ENCODE measurements at places on chromosomes 12 and 14.

DNA sequence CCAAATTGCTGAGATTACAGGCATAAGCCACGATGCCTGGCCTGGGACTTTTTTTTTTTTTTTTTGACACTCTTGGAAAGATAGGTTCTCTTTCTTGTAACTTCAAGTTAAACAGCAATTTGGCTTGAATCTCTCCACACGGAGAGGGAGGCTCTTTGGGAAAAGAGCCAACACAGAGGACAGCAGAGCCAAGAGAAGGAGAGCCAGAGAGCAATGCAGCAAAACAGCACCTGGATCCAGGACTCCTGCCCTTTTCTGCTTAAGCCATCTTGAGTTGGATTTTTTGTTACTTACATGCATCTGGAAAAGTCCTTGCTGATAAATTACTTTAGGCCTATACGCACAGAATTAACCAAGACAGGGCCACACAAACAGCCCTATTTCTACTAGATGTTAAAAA is 176.8 kb downstream of the APAF1 start:
- H3K4me1 ChIP-seq = no peaks in the 10 kb centered on the region
- no peak overlapping the region for H3K27ac ChIP-seq
- peaks cover 27% of the 10 kb centered on the region for H3K27me3 ChIP-seq

GRCh38 chr12:42960087-42960527 is 370.6 kb upstream of the PRICKLE1 start:
- no peak overlapping the region for H3K4me3 ChIP-seq
- no peak for DNase-seq
- no peak overlapping the region for H3K27ac ChIP-seq

DNA sequence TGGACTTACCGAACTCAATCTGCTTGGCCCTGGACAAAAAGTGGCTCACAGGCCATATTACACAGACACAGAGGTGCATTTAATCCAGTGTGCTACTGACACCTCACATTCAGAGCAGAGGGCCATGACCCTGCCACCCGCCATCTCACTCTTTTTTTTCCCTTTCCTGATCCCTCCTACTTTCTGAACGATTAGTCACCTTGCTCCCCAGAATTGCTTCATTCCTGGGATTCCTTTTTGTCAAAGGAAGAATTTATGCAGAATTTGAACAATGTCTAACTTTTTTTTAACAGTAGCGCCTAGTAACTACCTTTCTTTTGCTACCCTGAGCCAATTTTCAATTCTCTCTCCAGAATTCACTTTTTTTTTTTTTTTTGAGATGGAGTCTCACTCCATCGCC is 4.6 kb downstream of the PKP2 start:
- no peak for DNase-seq
- no peaks in the 10 kb centered on the region for H3K36me3 ChIP-seq
- H3K27ac ChIP-seq = no peak overlapping the region
- H3K27me3 ChIP-seq = peaks cover 60% of the 10 kb centered on the region

DNA sequence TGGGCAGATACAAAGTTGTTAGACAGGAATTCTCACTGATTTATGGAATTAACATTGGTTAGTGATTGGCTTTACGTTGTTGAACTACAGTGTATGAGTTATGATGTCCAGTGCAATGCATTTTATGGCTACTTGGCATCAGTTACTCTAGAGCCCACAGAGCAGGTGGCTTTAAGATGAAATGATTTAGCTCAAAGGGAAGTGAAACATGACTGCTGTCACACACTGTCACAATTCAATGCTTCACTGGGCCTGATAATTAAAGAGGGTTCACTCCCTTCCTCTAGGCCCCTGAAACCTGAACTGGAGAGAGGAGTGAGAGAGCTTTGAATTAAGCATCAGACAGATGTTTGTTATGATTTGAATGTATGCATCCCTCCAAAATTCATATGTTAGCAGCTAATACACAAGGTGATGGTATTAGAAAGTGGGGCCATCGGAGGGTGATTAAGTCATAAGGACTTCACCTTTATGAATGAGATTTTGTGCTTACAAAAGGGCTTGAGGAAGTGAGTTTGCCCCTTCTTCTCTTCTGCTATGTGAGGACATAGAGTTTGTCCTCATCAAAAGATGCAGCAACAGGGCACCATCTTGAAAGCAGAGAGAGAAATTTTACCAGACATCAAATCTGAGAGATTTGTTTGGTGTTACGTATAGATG is 175.8 kb upstream of the GRIN2B start:
- no peak overlapping the region for H3K27ac ChIP-seq
- H3K27me3 ChIP-seq = peaks cover 21% of the 10 kb centered on the region

DNA sequence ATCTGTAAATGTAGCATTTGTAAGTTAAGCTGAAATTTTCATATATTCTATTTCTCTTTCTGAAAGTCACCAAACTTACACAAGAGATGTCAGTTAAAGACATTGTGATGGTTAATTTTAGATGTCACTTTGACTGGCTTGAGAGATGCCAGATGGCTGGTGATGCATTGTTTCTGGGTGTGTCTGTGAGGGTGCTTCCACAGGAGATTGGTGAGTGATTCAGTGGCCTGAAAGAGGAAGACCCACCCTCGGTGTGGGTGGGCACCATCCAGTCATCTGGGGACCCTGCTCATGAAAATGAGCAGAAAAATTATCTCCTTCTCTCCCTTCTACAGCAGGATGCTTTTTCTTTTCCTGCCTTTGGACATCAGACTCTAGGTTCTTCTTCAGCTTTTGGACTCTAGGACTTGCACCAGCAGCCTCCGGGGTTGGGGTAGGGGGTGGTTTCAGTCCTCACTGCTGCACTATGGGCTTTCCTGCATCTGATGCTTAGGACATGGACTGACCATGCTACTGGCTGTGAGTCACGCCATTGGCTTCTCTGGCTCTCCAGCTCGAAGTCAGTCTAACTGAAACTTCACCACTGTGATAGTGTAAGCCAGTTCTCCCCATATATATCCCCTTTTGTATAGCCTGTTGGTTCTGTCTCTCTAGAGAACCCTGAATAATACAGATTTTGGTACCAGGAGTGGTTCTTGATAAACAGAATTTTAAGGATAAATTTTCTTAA is 20.9 kb downstream of the PDE6H start:
- no peaks in the 10 kb centered on the region for H3K27me3 ChIP-seq
- no peak for DNase-seq
- peaks cover 15% of the 10 kb centered on the region for H3K4me1 ChIP-seq
- H3K4me3 ChIP-seq = no peak overlapping the region

All from effector memory CD8-positive, alpha-beta T cell (primary cell).